ENCODE measurements at places on chromosomes 5 and 9.

GRCh38 chr5:96226941-96227552 lies 206.0 kb downstream of the PCSK1 start:
- DNase-seq = peak; percentile 61

- DNase-seq = no peak
Measured at GRCh38 chr9:126673689-126674364, 60.1 kb downstream of the LMX1B start.

DNA sequence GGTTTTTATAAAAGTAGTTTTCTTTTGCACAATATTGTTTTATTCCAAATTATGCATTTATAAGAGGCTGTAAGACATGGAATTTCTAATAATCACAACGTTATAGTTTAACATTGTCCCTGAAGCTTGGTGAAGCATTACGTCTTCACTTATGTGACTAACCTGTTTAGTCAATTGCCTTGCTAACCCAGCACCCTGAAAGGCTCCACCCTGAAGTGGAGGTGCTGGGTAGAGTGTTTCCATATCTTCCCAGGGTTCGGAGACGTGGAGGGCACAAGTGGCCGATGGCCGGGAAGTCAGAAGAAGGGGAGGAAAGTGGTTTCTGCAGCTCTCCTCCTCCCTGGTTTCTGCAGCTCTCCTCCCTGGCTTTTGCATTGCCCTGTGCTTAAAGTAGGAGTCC lies 83.4 kb downstream of the TRIO start:
- DNase-seq = no peak

- DNase-seq = no peak
Measured at GRCh38 chr9:5593904-5594303, 35.0 kb upstream of the RIC1 start.

GRCh38 chr9:128102861-128103588 lies 24.5 kb downstream of the PTGES2 start:
- no peak for DNase-seq

DNA sequence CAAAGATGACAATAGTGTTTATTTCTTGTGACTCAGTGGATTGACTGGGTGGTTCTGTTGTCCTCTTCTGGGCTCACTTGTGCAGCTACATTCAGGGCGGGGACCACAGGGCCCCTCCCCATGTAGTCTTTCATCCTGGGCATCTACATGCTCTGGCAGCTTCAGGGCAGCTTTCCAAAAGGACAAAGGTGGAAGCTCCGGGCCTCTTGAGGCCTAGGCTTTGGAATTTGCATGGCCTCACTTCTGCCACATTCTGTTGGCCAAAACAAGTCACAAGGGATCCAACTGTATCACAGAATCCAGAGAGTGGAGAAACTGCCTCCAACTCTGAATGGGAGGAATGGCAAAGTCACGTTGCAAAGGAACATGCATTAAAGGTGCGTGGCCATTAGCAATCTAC lies 64.3 kb downstream of the ARHGAP26 start:
- DNase-seq = peak; percentile 43

GRCh38 chr9:114154600-114155102 lies 686 bp upstream of the COL27A1 start:
- no peak for DNase-seq

GRCh38 chr9:8653855-8654254 lies 854.3 kb upstream of the DMAC1 start:
- peak; percentile 19 for DNase-seq

DNA sequence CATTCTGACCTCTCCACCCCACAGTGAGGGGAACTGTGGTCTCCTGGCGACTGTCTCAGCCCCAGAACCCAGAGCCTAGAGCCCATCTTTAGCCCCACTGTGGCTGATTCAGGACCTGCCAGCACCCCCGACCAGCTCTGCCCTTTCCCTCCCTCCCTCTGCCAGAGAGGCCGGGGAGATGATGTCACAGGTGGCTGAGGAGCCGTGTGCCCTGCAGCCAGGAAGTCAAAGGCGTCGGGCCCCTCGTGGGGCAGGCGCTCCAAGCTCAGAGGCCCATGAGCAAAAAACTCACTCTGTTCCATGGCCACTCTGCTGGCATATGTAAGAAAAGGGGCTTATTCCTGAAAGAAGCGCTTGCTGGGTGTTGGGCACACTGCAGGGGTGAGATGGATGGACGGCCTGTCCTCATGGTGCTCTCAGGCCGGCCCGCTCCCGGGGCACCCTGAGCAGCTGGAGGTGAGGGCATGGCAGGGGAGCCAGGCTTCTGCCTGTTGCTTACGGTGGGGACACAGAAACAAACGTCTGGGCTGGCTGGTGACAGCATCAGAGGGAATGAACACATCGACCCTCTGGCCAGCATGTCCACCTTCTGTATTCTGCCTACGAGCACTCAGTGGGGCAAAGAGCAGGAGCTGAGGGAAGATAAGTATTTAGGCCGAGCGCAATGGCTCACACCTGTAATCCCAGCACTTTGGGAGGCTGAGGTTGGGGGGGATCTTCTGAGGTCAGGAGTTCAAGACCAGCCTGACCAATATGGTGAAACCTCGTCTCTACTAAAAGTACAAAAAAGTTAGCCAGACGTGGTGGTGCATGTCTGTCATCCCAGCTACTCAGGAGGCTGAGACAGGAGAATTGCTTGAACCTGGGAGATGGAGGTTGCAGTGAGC lies 41.1 kb downstream of the LAMC3 start:
- DNase-seq = no peak

Measured in renal cortical epithelial cell (primary cell).